ENCODE measurements at places on chromosomes 16 and 17.

GRCh38 chr16:83266848-83267553 is 540.8 kb upstream of the HSBP1 start:
- no peak for DNase-seq

DNA sequence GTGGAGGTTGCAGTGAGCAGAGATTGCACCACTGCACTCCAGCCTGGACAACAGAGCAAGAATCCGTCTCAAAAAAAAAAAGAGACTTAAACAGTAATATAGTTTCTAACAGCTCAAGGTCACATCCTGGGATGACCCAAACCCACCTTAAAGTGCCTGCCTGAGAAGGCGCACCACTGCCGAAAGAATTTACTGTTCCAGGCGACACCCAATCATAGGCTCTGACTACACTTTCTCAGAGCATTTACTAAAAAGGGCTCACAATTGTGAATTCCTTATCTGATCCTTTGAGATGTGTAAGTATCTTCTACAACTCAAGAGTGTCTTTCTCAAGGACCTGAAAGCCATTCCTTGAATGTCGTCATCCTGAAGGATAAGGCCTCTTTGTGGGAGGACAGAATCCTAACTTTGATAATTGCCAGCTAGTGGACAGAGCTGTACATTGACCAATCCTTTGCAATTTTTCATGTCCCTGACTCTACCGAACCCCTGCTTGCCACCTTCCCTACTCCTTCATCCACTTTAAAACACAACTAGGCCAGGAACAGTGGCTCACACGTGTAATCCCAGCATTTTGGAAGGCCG is 2.6 kb upstream of the ST3GAL2 start:
- DNase-seq: no peak

- no peak for DNase-seq
These were observed 211.7 kb upstream of the CHMP6 start for GRCh38 chr17:80779961-80780380.

DNA sequence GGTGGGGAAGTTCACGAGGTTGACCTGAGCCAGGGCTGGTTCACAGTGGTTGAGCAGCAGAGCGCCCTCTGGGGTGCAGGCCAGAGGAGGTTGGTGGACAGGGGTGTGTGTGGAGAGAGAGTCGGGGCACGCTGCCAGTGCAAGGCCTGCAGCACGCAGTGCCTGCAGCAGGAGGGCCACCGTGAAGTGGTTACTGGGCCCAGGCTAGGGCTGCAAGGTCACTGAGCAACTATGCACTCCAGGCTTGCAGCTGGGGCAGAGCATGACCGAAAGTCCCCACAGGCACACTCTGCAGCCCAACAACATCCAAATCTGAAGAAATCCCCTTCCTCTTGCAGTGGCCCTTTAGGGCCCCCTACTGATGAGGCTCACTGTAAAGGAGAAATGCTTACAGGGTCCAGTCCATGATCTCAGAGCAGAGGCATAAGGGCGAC is 89.1 kb upstream of the NOL11 start:
- no peak for DNase-seq

DNA sequence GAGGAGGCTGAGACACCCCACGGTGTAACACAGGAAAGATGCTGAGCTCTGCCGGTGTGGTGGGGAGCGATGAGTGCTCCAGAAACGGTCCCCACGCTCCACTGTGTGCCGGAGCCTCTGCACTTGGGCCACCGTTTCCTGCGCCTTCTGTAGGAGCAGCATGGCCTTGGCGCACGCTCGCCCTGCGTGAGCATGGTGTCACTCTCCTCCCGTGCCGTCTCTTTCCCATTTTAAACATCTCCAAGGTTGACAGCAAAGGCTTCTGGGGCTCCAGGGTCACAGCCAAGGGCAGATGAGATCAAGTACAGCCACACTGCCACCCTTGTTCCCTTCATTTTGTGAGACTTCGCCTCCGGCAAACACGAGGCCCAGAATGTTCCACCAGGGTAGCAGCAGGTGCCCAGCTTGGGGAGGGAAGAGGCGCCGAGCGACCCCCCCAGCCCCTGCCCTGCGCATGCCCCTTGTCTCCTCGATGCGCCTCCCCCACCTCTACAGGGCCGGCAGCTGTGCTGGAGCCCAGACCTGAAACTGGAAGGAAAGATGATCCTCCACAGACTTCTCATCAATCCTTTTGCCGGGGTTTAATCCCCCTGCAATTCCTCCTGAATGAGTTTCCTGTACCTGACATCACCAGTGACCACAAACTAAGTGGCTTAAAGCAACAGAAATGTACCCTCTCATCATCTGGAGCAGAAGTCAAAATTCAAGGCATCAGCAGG is 19.9 kb upstream of the OSGIN1 start:
- DNase-seq: no peak
